ENCODE measurements at places on chromosomes 4 and X. TPM values are rescaled to one million over a fixed set of nuclear protein-coding genes. Genes with fewer than 3 reads are reported as not detected.

DNA sequence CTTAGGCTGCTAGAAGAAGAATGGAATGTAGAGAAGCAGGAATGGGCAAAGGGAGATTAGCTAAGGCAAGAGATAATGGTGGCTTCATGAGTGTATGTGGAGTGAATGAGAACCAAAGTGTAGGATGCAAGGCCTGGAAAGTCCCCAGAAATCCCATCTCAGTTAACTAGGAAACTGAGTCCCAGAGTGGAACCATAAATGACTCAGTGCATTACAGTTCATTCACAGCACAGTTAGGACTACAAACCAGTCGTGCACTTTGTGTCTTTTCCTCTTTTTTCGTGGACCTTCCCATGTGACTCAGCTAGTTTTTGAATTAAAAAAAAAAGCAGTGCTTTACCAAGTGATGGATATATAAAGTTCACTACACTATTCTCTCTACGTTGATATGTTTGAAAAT lies 27.7 kb upstream of the REST start:
- DNase-seq, result no peak

GRCh38 chr4:108044951-108045686 lies 55.4 kb downstream of the HADH start:
- DNase-seq, result no peak

- DNase-seq, result no peak
Measured at GRCh38 chrX:120457766-120458180, 11.3 kb downstream of the LAMP2 start.

DNA sequence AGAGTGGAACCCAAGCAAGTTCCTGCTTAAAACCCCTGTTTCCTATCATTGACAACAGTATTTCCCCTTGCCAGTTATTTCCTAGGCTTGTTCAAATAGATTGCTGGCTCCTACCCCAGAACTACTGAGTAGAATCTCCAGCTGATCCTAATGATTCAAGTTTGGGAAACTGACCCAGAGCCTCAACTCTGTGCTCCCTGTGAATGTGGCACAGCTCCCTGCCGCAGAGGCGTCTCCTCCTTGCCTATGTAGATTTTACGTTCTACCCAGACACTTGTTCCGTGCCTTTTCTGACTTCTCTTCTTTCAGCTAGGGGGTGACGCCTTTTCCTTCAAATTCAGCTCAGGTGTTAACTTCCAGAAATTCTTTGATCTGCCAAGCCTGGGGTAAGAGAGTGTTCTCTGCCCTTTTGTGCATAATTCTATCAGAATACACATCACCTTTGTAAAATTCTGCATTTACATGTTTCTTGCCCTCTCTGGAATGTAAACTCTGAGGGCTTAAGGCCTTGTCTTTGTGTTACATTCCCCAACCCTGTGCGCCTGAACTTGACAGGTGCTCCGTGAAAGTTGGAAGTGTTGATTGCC lies 4.4 kb downstream of the LSM6 start:
- DNase-seq, result no peak

DNA sequence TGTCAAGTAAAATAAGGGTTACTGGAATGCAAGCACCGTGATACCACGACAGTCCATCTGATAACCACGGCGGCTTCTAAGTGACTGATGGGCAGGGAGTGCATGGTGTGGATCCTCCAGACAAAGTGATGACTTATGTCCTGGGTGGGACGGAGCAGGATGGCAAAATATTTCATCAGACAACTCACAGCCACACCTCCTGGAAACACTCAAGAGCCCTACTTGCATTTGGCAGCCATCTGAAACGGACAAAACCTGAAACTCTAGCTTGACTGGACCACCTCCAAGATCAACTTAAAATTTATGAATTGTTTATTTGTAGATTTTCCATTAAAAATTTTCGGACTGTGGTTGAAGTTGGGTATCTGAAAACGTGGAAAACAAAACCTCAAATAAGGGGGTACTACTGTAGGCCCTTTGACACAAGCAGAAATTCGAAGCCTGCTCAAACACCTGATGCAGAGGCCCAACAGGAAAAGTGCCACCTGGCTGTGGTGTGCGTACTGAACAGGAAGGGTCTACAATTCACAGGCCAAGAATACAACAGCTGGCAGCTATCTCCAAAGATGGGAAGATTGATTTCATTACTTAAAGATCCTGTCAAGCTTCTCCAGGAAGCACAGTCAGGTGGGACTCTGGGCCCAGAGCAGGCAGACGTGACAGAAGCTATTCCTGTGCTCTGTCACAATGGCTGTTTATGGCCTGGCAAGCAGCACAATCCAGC lies 26.0 kb downstream of the LRIT3 start:
- no peak for DNase-seq

DNA sequence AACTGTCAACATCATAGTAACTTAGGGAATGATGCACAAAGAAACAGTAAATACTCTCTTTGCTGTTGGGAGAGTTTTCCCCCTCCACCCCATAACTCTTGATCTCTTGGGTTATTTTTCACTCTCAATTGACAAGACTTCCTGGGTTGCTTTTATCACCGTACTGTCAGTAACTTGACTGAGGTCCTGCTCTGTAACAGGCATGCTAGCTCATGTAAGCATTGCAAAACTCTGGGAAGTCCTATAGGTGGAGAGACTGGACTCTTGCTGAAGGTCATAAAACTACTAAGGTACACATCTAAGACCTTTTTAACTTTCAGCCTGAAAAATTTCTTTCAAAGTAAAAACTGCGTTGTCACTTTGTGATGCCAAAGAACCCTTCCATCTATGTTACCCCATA lies 10.9 kb downstream of the SHROOM3 start:
- DNase-seq, result no peak

DNA sequence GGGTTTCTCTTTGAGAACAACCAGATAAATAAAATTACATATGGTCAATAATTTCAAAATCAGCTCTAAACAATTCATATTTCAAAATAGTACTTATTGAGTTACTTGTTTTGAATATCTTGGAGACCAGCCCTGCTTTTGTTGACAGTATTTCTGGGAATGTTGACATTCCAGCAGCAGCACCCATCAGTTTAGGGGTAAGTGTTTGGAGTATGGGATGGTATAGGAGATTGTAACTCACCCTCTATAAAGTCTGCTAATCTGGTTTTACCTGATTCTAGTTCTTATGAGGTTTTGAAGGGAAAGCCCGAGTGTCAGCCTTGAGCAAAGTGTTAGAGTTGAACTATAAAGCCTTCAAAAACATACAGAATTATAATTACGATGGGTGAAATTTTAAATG lies 139.2 kb upstream of the ANKRD50 start:
- DNase-seq, result no peak

DNA sequence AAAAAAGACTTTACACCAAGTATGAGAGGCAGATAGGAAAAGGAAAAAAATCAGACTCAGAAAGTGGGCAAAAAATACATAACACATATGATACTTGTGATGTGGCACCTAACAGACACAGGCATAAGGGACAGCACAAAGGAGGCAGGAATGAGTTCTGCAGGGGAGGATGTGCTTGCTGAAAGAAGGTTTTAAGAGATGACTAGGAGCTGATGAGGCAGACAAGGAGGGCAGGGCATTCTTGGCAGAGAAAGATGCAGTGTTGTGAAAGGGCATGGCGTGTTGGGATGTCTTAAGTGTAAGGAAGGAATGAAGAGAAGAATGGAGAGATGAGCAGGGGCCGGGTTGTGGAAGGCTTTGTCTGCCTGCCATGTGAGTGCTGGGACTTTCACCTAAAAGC lies 49.7 kb upstream of the TMEM154 start:
- no peak for DNase-seq

GRCh38 chr4:158299459-158300007 lies 89.2 kb downstream of the TMEM144 start:
- DNase-seq, result no peak

DNA sequence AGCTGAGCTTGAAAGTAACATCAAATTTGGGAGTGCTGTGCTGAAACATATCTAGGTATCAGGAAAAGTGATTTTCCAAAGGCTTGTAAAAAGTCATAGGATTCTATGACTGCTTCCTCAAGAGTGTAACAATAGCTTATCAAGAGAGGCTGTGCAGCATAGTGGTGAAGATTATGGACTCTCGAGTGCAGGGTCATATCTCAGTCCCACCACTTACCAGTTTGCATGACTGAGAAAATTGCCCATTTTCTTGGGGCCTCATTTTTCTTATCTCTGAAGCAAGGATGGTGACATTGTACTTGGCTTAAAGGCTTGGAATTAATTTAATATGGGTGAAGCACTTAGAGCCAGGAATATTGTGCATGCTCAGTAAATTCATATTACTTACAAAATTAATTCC lies 57.2 kb downstream of the AFF1 start:
- DNase-seq, result no peak

DNA sequence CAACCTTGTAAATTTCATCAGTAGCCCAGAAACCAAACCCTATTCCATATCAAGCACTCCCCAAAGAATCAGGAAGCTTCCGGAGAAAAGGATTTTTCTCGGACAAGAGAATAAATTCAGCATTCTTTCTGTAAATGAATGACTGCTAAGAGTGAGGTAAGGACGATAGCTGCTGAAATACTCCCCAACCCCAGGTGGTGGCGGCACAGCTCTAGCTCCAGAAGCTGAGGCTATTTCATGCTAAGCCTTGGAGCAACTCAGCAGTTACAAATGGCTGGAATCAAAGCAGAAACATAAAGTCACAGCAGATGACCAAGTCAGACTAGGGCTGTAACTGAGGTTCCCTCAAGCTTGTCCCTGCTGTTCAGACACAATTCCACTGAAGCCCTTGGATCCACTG lies 13.9 kb upstream of the PCDH19 start:
- peak; percentile 42 for DNase-seq

DNA sequence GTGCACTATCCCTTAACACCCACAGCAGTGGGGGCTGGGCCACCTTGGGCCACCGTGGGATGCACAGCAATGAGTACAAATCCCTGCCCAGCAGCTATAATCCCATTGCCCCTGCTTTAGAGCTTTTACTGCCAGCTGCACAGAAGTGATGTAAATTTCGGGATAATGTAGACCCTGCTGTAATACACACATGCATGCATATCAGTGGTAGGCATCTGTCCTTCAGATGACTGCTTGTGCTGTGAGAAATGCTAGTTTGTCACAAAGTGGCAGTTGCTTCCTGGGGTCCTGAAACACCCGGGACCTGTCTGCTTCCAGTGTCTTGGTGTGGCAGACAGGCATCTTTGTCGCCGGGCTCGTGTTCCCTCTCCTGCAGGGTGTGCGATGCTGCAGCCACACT lies 14.1 kb downstream of the NSG1 start:
- DNase-seq, result no peak

DNA sequence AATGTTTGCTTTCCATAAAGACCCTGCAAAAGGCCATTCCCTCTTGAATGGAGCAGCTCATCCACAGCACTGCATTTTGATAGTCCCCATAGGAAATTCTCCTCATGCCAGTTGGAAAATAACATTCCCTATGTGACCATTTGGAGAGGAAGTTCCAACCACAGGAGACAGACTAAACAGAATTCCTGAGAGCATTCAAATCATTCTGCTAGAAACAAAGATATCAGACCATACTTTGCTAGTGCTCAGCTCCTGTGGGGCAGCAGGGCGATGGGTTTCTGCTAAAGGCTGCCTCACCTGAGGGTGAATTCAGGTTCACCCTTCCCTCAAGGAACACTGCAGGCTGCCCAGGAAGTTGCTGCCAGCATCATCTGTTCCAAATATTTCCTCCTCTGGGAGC lies 58.8 kb downstream of the LNX1 start:
- no peak for DNase-seq

- DNase-seq, result peak; percentile 6
Measured at GRCh38 chr4:1385373-1386340, 20.6 kb downstream of the NKX1-1 start.

DNA sequence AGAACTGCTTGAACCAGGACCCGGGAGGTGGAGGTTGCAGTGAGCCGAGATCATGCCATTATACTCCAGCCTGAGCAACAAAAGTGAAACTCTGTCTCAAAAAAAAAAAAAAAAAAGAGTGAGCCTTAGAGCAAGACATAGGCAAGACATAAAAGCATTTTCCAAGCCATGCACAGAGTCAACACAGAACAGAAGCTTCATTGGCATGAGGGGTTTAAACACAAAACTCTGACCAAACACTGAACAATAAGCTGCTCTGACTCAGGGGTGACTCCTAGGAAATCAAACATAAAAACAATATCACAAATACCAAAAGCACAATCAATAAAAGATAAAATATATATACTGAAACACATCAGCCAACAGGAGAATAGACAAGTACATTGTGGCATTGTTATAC lies 136.8 kb downstream of the PLS3 start:
- DNase-seq, result no peak

The IDH3G gene
- 52.9 TPM for total RNA-seq

The DOK7 gene
- total RNA-seq, result 0.22 TPM
